Endothelial cell of umbilical vein (primary cell): ENCODE measurements at places on chromosomes 4 and X. TPM values are rescaled to one million over a fixed set of nuclear protein-coding genes. Genes with fewer than 3 reads are reported as not detected.

Gene DRP2
- total RNA-seq = 0.31 and 0.78 TPM in 2 replicates

Gene WAS
- total RNA-seq = 0.73 TPM in 1 of 2 replicates, not detected in the other

Gene PTCHD1
- not detected in 2 replicates for total RNA-seq

Gene ZBTB33
- total RNA-seq = 16.3 and 16.6 TPM in 2 replicates

Gene KIT
- 29.3 and 39.7 TPM in 2 replicates for total RNA-seq

DNA sequence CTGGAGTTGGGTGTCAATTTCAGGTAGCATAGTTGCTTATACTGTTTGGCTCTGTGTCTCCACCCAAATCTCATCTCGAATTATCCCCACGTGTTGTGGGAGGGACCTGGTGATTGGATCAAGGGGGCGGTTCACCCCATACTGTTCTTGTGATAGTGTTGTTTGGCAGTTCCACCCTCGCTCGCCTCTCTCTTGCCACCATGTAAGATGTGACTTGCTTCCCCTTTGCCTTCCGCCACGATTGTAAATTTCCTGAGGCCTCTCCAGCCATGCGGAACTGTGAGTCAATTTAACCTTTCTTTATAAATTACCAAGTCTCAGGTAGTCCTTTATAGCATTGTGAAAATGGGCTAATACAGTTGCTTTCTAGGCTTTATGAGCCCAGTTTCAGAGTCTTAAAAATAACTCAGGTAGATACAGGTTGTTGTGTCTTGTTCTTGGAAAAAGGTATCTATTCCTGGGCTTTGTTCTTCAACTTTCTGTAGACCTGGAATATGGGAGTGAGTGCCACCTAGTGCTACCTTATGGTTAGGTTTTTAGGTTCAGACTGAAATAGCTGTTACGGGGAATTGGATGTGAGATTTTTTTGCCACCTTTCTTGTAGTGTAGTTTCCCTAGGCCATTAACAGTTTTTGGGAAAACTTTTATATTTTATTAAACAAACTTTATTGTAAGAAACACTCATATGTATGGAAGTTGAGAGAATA lies 15.6 kb downstream of the PGK1 start:
- peak; percentile 1 for DNase-seq
- peaks cover 7% of the 10 kb centered on the region for H3K4me1 ChIP-seq
- peaks cover 4% of the 10 kb centered on the region for H3K36me3 ChIP-seq
- H3K27me3 ChIP-seq = no peaks in the 10 kb centered on the region
- no peak overlapping the region for H3K27ac ChIP-seq

GRCh38 chr4:53378171-53378482 lies 686 bp downstream of the FIP1L1 start:
- peak overlapping the region; percentile 82 for H3K4me3 ChIP-seq
- no peak for DNase-seq
- H3K27me3 ChIP-seq = peaks cover 8% of the 10 kb centered on the region
- peak overlapping the region; percentile 67 for H3K27ac ChIP-seq
- H3K36me3 ChIP-seq = no peaks in the 10 kb centered on the region

DNA sequence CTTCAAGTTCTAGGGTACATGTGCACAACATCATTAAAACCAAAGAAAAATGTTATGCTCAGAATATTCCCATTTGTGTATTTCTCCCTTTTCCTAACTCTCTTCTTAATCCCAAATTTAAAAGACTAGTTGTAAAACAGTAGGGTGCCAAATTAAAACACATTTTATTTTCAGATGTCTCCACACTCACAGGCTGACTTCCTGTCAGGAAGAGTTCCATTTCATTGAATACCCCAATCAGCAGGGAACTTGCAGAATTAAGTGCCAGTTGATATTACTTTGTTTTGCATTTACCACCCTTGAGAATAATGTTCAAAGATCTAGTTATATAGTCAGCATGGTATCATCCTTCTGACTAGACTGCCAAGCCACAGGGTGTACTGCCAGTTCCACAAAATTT lies 207.9 kb downstream of the MAB21L2 start:
- peak; percentile 11 for DNase-seq
- H3K27me3 ChIP-seq = no peaks in the 10 kb centered on the region
- no peak overlapping the region for H3K27ac ChIP-seq
- H3K36me3 ChIP-seq = no peaks in the 10 kb centered on the region

DNA sequence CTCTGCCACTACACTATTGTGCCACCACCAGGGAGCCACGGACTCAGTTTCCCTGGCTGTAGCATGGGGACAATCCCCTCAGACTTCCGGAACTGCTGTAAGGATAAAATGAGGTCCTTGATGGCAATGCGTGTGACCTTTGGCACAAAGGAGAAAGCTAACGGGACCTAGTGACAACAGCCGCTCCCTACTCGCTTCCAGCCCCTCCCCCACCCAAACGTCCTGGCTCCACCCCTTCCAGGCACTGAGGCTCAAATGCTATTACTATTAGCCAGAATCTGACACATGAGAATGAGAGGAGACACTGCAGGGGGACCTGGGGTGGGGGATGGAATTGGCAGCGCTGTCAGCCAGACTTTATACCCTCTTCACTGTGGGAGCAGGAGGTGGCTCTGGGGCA lies 5.4 kb upstream of the DUSP9 start:
- no peaks in the 10 kb centered on the region for H3K36me3 ChIP-seq
- H3K27me3 ChIP-seq = peaks cover 45% of the 10 kb centered on the region
- DNase-seq = no peak
- H3K4me1 ChIP-seq = no peaks in the 10 kb centered on the region
